ENCODE measurements at places on chromosomes 3 and 15. TPM values are rescaled to one million over a fixed set of nuclear protein-coding genes. Genes with fewer than 3 reads are reported as not detected.

DNA sequence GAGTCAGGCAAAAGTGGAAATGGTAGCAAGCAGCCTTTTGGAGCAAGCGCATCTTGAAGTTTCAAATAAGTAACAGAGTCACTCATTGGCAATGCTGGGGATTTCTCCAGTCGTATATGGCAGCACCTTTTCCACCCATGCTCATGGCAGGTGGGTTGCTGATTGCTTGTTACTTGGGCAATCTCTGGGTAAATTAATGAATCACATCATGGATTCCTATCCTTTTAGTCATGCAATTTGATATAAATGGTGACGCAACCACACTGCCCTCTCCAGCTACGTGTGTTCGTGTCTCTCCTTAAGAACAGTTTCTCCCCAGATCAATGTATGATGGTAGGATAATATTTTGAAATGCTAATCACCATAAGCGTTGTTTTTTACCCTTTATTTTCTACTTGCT lies 339.9 kb upstream of the KCNH8 start:
- DNase-seq: no peak

FAM3D gene
- total RNA-seq: 14.9 TPM

CD86 gene
- 2.5 TPM for total RNA-seq

VPS39 gene
- 36.1 TPM for total RNA-seq

SNTN gene
- not detected for total RNA-seq

LYSMD2 gene
- total RNA-seq: 4.7 TPM

GRCh38 chr3:170012683-170013400 lies 25.0 kb upstream of the GPR160 start:
- DNase-seq: no peak

DNA sequence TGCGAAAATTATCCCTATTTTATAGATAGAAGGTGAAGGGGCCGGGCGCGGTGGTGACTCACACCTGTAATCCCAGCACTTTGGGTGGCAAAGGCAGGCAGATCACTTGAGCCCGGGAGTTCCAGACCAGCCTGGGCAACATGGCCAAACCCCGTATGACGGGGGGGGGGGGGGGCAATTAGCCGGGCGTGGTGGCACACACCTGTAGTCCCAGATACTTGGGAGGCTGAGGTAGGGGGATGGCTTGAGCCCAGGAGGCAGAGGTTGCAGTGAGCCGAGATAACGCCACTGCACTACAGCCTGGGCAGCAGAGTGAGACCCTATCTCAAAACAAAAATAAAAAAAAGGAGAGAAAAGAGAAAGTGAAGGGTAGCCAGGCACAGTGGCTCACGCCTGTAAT lies 1.4 kb downstream of the AAGAB start:
- DNase-seq: no peak

DNA sequence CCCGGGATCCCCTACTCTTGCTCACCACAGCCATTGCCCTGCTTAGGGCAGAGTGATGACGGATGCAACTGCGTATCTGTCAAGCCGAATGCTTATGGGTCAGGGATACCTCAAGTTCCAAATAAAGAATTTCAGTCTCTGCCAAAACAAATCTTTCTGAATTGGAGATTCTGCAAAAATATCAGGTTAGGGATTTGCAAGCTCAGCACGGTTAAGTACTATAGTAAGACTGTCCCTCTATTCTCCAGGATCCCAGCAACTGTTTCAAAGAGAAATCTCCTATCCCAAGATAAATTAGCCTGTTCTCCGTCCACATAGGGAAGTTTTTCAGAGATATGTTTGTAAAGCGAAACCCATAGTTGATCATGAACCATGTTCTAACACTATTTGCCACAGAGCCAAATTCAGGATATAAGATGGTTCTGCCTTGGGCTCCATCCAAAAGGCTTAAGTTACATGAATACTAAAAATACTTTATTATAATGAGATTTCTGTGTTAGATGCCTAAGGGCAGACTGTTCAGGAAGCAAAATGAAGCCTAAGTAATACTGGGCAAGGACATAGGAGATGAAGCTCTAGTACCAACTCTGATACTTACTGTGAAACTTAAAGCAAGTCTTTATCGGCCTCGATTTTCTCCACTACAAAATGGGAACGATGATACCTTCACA lies 100.1 kb upstream of the LPP start:
- peak; percentile 53 for DNase-seq

DNA sequence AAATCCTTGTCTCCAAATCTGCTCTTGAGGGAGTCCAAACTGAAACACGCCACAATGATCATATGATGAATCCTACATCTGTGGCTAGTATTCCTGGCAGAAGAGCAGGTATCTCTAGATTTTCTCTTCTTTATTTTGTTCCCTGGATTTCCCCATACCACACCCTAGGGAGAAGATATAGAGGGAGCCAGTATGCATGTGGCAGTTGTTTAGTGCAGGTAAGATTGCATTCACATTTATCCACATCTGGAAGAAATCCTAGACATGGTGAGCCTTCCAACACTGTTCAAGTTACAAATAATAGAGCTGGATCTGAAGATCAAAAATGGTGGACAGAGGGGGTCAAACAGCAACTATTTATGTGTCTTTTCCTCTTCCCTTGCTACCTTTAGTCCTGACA lies 316.7 kb downstream of the ZNF385D start:
- DNase-seq: no peak

All from tongue (tissue), 3 donors.